HFF-Myc (cell line): ENCODE measurements at places on chromosomes 6 and 20.

DNA sequence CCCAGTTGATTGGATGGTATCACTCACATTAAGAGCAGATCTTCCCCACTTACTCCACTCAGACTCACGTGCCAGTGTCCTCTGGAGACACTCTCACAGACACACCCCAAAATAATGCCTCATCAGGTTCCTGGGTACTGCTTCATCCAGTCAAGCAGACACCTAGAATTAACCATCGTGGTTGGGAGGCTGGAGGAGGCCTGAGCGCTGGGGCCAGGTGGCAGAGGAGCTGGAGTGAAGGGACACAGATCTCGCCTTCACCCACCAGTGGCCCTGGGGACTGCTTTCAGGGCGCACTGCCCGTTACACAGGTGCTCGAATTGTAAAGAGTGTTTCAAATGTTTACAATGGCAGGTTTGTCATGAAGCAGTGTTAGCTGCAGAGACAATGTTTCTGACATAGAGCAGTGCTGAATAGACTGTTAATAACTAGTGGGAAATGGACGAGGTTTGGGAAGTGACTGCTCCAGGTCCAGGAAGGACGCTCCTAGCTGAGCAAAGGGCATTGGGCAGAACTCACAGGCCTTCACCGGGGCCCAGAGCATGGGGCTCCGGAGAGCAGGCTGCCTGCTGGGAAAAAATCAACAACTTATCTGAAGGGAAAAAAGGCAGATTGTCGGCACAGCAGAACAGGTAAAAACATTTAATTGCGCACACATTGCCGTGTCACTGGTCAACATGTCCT is 38.4 kb downstream of the TMEM242 start:
- no peak for DNase-seq

DNA sequence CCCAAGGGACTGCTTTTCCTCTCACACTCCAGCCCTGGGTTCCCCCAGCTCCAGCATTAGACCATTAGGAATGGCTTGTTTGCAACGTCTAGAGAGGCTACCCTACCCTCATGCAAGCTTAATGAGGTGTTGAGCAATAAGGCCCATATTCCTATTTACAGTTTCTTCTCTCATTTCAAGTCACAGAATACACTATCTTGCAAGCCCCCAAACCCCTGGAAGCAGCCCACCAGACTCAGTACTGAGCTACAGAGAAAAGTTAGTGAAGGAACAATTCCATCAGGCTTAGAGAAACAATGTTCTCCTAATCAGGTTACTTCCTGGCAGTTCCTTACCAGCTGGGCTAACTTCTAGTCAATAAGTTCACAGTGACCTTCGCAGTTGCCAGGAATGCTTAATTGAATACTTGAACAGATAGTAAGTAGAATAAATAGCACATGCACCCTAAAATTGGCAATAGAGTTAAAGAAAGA is 606.5 kb upstream of the NOX3 start:
- DNase-seq: no peak

DNA sequence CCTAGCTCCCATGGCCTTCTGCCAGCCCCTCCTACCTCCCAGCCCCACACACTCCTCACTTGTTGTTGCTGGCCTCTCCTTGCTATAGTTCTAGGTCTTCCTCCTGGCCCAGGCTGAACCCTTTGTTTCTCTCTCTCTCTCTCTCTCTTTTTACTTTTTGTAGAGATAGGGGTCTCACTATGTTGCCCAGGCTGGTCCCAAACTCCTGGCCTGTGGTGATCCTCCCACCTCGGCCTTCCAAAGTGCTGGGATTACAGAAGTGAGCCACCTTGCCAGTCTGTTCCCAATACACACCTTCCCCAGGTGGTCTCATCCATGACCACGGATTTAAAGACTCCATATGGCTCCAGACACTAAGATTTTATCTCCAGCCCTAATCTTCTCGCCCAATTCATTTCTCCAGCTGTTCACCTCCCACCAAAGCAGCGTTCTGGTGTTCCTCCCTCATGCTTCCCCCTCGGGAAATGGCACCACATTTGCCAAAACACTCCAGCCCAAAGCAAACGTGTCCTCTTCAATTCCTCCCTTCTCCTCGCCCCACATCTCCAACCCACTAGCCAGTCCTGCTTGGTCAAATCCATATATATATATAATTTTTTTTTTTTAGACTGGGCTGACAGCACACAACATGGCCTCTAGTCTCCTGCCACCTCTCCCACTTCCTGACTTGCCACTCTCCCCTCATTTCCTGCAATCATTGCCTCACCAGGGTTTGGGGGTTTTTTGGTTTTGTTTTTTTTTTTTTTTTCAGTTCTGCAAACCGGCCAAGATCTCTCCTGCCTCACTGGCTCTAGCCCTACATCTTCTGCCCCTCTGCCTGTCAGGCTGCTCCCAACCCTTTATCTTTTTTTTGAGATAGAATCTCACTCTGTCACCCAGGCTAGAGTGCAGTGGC is 104.4 kb downstream of the NCR2 start:
- DNase-seq: no peak

DNA sequence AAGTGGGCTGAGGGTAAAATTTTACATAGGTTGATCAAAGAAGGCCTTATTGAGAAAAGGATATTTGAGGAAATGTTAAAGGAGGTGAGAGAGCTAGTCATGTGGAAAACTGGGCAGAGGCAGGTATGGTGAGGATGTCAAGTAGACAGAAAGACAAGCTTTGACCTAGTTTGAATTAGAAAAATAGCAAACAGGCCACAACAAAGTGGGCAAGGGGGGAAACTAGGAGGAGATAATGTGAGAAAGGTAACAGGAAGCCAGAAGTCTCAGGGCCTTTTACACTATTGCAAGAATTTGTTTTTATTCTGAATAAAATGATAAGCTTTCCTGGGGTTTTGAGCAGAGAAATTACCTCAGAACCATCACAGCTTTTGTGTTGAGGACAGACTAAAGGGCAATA is 115.7 kb downstream of the RWDD2A start:
- no peak for DNase-seq

- no peak for DNase-seq
These were observed 36.4 kb upstream of the FKBP1A start for GRCh38 chr20:1429143-1429728.

DNA sequence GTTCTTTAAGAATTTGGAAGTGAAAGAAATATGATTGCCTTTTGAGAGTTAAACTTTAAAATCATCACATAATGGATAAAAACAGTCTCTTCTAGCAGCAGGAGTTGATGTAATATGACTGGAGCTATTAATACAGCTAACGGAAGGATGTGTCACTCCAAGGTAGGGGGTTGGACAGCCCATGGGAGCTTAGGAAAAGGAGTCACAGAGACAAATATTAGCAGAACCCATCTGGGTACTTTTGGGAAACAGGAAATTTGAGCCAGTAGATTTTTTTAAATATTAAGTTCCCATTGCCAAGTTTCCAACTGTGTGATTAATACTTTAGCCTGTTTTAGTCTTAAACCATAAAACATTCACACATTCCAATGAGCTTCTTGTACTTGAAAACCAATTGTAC is 164.7 kb upstream of the RIMS1 start:
- no peak for DNase-seq

GRCh38 chr20:37627060-37627766 is 66.6 kb upstream of the CTNNBL1 start:
- DNase-seq: peak; percentile 52

GRCh38 chr20:21053002-21053762 is 53.0 kb downstream of the LINC00237 start:
- no peak for DNase-seq

GRCh38 chr20:50628332-50628731 is 63.0 kb downstream of the RIPOR3 start:
- no peak for DNase-seq

DNA sequence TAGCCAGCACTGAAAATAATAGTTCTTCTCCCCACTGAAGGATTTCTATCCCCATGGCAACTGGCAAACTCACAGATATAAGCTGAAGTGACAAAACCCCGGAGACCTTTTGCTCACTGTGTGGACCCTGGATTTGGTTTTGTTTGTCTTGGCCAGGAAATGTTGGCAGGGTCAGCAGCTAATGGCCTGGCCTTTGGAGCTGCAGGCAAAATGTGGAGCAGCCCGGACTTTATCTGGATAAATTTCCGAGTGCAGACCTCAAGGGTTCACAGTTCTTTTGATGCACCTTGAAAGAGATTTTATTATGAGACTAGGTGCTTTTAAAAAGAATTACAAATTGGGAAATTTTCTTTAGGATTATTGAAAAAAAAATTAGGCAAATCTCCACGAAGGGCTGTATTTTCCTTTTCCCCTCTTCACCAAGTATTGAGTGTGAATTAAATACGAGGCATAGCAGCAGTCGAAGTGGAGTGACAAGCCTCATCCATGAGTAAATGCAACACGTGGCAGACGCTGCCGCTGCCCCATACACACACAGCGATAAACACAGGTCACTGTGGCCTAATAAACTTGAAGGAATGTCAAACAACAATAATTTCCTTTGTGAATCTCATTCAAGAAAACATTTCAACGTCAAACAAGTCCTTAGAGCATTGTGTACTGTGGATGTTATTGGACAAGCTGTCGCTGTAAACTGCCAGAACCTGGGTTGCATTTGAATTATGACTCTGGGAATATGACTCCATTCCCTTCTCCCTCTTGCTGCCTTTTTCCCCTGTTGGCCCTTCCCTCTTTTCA is 35.1 kb upstream of the CCN6 start:
- DNase-seq: no peak

- no peak for DNase-seq
These were observed 59.0 kb downstream of the SNAP25 start for GRCh38 chr20:10277616-10278015.

DNA sequence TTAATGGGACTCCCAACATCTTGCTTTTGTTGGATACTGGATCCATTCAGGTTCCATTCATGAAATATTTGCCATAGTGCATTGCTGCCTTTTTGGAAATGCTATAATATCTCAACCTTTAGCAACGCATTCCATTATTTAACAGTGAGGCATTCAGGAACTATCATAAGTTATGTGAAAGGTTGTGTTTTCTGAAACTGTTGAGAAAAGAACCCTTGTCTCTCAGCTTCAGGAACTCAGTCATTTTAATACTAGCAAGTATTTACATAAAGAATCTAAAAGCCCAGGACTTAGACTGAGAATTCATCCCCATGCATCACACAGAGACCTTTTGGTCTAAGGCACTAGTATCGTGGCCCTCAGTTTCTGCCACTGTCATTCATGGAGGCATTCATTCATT is 24.9 kb upstream of the SASH1 start:
- no peak for DNase-seq

DNA sequence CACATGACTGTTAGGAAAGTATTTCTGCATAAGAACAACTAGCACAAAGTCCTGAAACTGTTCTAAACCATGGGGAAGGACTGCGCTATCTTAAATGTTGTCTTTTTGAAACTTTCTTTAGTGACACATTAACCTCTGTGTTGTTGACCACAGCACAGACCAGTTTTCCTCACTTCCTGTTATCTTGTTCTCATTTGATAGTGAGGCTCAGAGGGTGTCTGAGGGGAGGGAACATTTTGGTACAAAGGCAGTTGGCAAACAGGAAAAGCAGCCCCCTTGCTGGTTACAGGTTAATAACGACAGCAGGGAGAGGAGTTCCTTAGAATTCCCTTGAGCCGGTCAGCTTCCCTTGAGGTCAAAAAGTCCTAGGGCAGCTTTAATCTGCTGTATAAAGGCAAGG is 143.5 kb upstream of the BMP2 start:
- no peak for DNase-seq

GRCh38 chr6:125789576-125790357 is 993 bp upstream of the NCOA7 start:
- no peak for DNase-seq

GRCh38 chr6:163165155-163165910 is 249.2 kb upstream of the QKI start:
- DNase-seq: no peak

GRCh38 chr20:15439551-15439950 is 1102.1 kb upstream of the FLRT3 start:
- no peak for DNase-seq

DNA sequence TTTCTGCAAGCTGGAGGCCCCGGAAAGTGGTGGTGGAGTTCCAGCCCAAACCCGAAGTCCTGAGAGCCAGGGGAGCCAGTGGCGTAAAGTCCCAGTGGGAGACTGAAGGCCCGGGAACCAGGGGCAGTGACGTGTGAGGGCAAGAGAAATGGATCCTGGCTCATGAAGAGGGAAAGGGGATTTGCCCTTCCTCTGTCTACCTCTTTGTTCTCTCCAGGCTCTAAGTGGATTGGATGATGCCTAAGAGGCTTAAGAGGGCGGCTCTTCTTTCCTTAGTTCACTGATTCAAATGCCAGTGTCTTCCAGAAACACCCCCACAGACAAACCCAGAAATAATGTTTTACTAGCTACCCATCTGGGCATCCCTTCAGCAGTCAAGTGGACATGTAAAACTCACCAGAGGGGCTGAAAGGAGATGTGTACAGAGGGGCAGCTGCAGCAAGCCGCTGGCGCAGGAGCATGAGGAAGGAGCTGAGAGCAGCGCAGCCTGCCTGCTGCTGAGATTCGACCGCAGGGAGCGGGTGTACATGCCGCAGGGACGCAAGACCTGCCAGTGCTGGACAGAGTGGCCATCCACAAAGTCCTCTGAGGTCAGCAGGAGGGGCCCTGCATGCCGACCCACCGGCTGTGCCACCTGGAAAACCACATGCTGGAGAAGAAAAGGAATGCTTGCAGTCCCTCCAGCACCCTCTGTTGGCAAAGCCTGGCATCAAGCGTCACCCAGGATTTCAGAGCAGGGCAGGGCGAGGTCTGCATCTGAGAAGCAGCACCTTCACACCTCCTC is 29.5 kb downstream of the CDYL start:
- no peak for DNase-seq

DNA sequence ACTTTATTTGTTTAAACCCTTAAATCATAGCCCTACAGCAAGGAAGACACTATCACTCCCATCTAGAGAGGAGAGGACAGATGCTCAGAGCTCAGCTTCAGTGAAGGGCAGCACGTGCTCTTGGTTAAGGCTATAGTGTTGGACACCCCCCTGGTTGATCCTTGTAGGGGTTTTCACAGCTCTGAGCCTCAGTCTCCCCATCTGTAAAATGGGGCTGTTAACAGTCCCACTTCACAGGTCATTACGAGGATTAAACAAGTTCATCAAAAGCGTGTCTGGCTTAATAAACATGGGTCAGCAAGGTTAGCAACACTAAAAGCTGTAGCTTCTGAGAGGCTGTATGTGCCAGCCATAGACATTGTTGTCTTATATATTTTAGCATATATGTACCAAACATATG is 82.4 kb downstream of the NFATC2 start:
- DNase-seq: no peak

DNA sequence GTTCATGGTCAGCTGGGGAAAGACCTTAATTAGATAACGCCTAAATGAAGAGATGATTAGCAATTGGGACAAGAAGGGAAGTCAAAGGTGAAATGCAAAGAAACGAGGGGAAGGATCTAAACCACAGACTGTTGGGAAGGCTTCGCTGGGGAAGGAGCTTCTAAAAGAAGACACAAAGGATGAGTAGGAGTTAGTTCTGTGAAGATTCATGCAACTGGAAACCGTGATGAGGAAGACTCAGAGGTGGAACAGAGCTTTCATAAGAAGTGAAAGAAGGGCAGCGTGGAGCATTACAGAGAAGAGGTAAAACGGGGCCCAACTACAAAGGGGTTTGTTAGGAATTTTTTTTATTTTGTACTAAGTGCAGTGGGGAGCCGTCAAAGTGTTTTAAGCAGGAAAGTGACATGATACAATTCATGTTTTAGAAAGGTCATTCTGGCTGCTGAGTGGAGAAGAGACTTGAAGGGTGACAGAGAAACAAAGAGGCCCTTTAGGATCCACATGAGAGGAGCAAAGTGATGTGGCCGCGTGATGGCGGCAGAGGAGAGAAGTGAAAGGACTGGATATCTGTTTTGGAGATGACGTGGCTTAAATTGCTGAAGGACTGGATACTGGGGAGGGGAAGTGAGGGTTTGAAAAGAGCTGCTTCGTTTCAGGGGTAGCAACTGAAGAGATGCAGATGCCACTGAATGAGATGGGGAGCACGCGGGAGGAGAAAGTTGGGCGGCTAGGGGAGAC is 33.6 kb downstream of the TTI1 start:
- DNase-seq: no peak

GRCh38 chr6:19972221-19972620 is 135.1 kb downstream of the ID4 start:
- no peak for DNase-seq
